ENCODE measurements at places on chromosomes 6 and 20. TPM values are rescaled to one million over a fixed set of nuclear protein-coding genes. Genes with fewer than 3 reads are reported as not detected.
A peak's percentile ranks its signal among the peaks of the same experiment; 100 is the strongest.

Gene ATAT1
- 9.6 TPM for total RNA-seq

Gene HBS1L
- 44.0 TPM for total RNA-seq

Gene PKIB
- total RNA-seq, result 0.90 TPM

Gene OR2J3
- total RNA-seq, result not detected

Gene FUT9
- total RNA-seq, result not detected

- no peak for DNase-seq
Observed at GRCh38 chr6:144697369-144697760, 412.2 kb downstream of the UTRN start.

DNA sequence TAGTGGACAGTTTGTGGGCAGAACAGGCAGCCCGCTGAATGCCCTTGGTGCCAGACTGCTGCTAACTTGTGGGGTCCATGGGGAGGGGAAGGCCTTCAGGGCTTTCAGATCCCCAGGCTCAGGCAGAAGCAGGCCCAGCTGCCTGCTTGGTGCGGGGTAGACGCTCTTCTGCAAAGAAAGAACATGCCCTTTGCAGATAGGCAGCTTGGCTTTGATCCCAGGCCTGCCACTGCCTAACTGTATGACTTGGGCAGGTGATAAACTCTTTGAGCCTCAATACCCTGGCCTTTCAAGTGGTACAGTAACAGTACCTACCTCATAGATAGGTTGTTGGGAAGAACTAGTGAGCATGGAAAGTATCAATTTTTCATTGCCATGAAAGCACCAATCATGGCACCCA is 28.4 kb downstream of the CHMP4B start:
- no peak for DNase-seq

GRCh38 chr6:1390133-1390945 is 963 bp downstream of the FOXF2 start:
- no peak for DNase-seq

DNA sequence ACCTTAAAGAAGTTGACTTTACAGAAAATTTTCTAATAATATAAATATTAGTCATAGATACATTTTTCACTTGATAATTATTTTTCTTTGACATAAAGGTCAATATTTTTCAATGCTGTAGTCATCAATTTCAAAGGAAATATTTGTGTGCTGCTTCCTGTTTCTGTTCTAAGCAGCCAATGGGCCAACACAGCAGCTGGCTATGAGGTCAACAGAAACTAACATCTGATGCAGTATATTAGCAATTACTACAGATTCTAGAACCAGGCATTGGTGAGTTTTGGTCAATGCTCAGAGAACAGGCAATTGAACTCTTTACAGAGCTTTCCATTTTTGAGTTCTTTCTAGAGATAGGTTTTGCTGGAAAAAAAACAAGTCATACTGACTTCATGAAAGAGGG is 669.6 kb upstream of the NRSN1 start:
- DNase-seq, result no peak

DNA sequence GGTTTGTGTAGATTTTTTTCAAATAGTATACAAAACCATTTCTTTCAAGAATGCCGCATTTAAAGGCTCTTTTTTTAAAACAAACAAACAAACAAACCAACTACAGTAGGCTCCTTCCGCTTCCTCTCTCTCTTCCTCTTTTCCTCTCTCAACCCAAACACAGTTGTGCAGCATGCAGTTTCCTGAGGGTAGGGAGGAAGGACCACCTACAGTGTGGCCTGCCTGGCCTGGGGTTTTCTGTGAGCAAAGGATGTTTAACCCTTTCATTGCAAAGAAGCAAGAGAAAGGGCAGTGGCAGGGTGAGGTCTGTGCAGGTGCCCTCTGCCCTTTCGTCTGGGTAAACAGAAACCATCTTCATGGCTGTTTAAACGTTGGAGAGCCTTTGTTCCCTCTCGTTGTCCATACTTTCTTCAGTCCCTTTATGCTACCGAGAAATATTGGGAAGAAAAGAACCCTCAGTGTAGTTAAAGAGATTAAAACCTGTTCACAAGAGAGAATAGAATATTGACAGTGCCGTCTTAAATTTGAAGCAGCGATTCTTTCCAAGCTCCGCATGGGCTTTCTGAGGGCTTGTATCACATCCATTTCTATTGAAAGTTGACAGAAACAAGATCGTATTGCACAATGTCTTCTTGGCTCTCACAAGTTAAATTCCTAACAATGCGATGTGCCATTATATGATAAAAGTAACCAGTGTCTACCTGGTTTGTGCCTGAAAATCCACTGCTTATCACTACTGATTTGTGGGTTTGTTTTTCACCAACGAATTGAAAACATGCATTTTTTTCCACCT is 215.5 kb upstream of the SNX9 start:
- DNase-seq, result no peak

- DNase-seq, result no peak
Observed at GRCh38 chr6:32562940-32563339, 26.7 kb downstream of the HLA-DRB1 start.

GRCh38 chr6:10873374-10873773 is 8.5 kb downstream of the GCM2 start:
- DNase-seq, result no peak

- no peak for DNase-seq
Observed at GRCh38 chr6:134005800-134006199, 46.6 kb downstream of the SLC2A12 start.

DNA sequence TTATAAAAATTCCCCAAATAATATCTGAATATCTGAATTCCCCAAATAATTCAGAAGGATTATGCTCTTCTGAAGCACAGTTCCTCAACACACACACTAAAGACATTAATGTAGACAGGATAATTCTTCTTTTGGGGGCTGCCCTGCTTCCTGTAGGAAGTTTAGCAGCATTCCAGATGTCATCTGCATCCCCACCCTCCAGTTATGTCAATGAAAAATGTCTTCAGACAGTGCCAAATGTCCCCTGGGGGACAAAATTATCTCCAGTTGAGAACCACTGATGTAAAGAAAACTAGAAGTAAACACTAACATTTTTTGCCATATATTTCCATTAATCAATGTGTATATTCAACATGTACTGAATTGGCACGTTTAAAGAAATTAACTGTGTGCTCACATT is 25.9 kb upstream of the NAA20 start:
- DNase-seq, result no peak

- peak; percentile 68 for DNase-seq
Observed at GRCh38 chr6:6008648-6009421, 2.1 kb upstream of the NRN1 start.

Measured in tibial nerve (tissue), 4 donors.